Parietal lobe (tissue), 2 donors: ENCODE measurements at places on chromosomes 16 and 17. TPM values are rescaled to one million over a fixed set of nuclear protein-coding genes. Genes with fewer than 3 reads are reported as not detected.

The DPEP2 gene
- not detected for total RNA-seq

The TEKT5 gene
- 2.8 TPM for total RNA-seq

The GRAP gene
- 2.8 TPM for total RNA-seq

The CCL3 gene
- 2.8 TPM for total RNA-seq

The RND2 gene
- total RNA-seq, result 3.4 TPM

The NSF gene
- total RNA-seq, result 66.7 TPM

The ELMO3 gene
- total RNA-seq, result 0.94 TPM

The STAT5A gene
- total RNA-seq, result 0.94 TPM

The OR3A2 gene
- total RNA-seq, result 1.3 TPM

The MIEN1 gene
- total RNA-seq, result 9.4 TPM
